ENCODE measurements at places on chromosomes 2 and 18.

- no peak for DNase-seq
Observed at GRCh38 chr2:211070547-211070946, 514.1 kb downstream of the CPS1 start.

DNA sequence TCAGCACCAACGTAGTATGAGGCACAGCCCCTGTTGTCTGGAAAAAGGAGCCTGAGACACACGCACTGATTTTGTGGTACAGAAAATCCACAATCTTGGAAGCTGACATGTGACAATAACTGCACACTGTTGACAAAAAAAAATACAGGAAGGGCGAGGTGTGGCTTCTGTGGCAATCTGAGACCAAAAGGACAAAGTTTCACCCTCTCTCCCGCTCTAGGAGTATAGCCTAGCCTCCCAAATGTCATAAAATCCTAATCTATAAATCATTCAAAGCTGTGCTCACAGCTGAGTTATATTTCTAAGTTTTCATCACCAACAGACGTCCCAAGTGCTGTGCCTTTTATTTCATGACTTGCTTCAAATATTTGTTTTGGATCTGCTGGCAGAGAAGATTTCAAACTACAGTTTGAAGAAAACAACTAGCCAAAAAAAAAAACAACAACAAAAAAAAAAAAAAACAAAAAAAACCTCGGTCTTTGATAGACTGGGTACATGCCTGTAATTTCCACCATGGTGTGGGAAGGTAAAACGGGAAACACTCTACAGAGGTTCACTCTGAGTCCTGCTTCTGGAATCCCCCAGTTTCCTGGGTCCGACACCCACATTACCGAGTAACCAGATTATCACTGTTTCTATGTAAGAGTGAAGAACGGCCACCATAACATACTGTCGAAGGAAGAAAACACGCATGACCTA, 61.0 kb downstream of the C2orf76 start:
- DNase-seq = no peak

DNA sequence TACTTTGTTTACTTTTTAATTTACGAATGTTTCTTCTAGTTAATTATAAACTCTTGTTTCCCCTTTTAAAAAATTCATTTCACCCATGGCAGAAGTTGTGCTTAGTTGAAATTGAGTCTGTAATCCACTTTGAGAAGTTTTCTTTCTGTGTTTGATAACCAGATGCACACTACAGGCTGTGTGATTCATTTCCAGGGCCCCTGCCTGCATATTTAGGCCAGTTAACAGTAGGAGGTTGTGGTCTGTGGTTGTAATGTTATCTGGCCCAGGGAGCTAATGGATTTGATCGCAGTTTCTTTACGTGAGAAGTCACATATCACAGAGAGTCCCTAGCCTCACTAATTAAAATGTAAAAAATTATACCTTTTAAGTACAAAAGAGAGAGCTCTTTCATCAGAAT, 3.3 kb downstream of the CDH7 start:
- DNase-seq = no peak

- DNase-seq = peak; percentile 67
Observed at GRCh38 chr2:71609958-71610357, 156.6 kb downstream of the DYSF start.

DNA sequence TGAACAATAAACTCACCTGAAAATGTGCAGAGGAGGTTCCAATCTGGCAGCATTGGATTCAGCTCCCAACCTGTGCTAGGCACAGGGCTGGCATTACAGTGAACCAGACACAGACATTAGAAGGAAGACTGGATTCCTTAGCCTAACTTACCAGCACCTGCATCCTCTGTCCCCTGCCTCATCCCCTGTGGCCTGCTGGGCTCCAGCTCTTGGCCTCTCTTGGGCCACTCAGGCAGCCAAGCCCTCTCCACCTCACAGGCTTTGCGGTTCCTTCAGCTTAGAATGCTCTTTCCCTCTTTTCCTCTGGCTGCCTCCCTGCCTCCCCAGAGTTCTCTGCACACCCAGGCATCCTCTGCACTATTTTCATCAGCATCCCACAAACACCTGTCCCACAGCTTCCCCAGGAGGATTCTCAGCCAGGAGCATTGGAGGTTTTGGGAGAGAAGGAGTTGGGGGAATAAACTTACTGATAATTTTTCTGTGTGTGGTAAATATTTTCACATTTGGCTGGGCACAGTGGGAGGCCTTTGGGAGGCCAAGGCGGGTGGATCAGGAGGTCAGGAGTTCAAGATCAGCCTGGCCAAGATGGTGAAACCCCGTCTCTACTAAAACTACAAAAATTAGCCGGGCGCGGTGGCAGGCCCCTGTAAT, 132.0 kb downstream of the INHBB start:
- DNase-seq = no peak

- no peak for DNase-seq
Observed at GRCh38 chr2:178242552-178242883, 48.2 kb downstream of the OSBPL6 start.

- DNase-seq = no peak
Observed at GRCh38 chr18:5052491-5052890, 144.6 kb downstream of the AKAIN1 start.

- no peak for DNase-seq
Observed at GRCh38 chr2:173395567-173396351, 41.1 kb downstream of the CDCA7 start.

Measured in muscle of leg (tissue), 16 donors.